ENCODE measurements at places on chromosomes 12 and 14.
A peak's percentile ranks its signal among the peaks of the same experiment; 100 is the strongest.

DNA sequence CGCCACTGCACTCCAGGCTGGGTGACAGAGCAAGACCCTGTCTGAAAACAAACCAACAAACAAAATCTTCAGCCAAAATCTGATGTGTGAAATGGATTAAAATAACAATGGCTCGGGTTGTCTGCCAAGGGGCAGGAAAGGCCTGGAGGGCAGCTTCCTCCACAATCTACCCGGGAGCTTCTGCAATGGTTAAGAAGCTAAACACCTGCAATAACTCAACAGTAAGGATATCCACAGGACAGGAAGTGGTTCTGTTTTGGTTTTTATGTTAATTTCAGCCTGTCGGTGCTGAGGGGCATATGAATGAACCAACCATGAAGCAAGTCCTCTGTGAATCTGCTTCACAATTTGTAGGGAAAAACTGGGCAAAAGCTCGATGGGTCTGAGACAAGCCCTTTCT is 34.4 kb downstream of the RAD52 start:
- DNase-seq = no peak

DNA sequence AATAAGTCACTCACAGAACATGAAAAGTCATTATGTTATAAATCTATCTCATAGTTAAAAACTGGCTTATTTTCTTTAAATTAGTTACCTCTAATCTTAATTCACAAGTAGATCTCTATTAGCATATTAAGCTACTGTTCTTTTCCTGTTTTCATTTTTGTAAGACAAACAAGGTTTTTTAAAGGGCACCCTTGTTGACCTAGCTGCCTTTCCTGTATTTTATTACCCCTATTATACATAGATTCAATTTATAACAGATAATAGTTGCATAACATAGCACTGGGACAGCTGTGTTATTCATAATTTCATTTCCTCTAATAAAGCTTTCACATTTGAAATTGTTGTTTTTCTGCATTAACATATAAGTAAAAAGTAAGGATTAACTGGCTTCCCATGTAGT is 1500.7 kb upstream of the FLRT2 start:
- DNase-seq = no peak

GRCh38 chr14:69106451-69106850 is 46.5 kb downstream of the DCAF5 start:
- no peak for DNase-seq

DNA sequence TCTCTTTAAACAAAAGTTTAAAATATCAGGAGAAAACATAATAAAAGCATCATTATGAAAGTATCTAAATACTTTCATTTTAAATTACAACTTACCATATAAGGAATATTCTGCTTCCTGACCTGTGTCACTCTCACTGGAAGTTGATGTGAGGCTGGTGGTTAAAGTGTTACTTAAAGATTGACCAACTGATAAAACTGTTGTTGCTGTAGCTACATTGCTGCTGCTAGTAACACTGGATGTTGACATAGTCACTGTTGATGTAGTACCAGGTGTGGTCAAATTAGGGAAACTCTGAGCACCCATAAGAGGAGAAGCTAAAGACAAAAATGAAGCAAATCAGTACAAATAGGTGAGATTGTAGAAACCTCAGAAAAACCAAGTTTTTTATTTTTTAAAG is 79.9 kb downstream of the HECTD1 start:
- DNase-seq = no peak

DNA sequence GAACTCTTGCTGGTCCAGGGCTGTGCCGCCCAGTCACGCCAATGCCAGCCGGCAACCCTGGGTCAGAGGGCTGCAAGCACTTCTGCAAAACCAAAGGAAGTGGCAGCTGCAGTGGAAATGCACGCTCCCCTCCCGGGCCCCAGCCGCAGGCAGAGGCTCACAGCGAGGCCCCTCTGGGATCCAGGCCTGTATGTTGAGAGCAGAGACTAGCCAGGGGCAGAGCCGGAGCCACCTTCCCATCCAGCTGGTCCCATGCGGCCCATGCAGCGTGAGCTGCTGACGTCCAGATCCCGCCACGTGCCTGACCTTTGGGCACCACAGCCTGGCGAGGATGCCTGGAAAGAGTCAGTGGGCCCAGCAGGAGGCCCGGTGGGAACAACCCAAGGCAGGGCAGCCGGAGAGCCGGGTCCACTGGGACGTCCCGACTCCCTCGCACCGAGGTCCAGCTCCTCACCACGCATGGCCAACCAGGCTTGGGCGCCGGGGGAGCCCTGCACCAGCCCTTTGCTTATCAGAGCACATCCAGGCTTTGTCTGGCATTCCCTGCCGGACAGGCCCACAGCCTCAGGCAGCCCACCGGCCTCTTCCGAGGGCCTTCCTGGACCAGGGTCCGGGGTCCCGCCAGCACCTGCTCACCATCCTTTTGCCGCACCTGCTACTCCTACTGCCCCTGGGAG is 4.3 kb downstream of the GPR132 start:
- peak; percentile 56 for DNase-seq

DNA sequence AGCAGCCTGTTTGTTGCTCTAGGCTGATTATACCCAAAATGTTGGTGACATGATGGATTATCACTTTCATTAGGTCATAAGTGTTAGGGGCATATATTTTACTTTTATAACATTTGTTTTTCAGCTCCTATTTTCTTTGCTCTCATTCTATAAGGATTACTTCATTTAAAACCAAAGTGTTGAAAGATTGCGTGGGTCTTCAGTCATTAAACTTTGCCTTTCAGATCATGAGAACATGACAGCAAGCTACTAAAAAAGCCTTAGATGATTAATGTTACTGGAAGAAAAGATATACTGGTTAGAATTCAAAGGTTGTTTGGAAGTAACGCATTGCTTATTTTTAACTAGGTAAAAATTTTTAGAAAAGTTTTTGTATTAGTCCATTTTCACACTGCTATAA is 156.8 kb downstream of the ERC1 start:
- no peak for DNase-seq

- DNase-seq = no peak
These were observed 79.5 kb downstream of the EGLN3 start for GRCh38 chr14:33871394-33871793.

- no peak for DNase-seq
These were observed 20.2 kb downstream of the TNFAIP2 start for GRCh38 chr14:103143506-103143905.

- no peak for DNase-seq
These were observed 65.9 kb downstream of the ITPR2 start for GRCh38 chr12:26767116-26767515.

- no peak for DNase-seq
These were observed 33.8 kb downstream of the SPTB start for GRCh38 chr14:64845878-64846277.

- DNase-seq = no peak
These were observed 401.6 kb downstream of the VRK1 start for GRCh38 chr14:97198813-97199212.

GRCh38 chr14:87331991-87332390 is 661.0 kb downstream of the GALC start:
- no peak for DNase-seq

DNA sequence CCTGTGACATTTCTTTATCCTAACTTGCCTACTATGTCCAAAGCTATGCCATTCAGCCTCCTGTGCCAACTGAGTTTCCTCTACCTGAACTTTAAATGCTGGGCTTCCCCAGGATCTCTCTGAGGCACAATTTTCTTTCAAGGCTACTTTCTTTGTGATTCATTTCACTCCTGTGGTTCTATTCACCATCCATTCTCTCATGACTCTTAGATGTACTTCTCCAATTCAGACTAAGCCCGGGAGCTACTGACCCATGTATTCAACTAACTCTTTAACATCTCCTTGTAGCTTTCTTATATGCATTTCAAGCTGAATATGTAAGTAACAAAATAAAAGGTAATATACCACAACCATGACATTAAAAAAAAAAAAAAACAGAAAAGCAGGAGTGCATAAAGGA is 738.9 kb upstream of the USP15 start:
- no peak for DNase-seq

GRCh38 chr12:43008953-43009845 is 419.7 kb upstream of the PRICKLE1 start:
- DNase-seq = peak; percentile 3

GRCh38 chr12:84085046-84085445 is 827.6 kb downstream of the SLC6A15 start:
- no peak for DNase-seq

- no peak for DNase-seq
These were observed 2.6 kb downstream of the AQP6 start for GRCh38 chr12:49975318-49975761.

- DNase-seq = no peak
These were observed 159.5 kb upstream of the NRXN3 start for GRCh38 chr14:78010688-78011087.

DNA sequence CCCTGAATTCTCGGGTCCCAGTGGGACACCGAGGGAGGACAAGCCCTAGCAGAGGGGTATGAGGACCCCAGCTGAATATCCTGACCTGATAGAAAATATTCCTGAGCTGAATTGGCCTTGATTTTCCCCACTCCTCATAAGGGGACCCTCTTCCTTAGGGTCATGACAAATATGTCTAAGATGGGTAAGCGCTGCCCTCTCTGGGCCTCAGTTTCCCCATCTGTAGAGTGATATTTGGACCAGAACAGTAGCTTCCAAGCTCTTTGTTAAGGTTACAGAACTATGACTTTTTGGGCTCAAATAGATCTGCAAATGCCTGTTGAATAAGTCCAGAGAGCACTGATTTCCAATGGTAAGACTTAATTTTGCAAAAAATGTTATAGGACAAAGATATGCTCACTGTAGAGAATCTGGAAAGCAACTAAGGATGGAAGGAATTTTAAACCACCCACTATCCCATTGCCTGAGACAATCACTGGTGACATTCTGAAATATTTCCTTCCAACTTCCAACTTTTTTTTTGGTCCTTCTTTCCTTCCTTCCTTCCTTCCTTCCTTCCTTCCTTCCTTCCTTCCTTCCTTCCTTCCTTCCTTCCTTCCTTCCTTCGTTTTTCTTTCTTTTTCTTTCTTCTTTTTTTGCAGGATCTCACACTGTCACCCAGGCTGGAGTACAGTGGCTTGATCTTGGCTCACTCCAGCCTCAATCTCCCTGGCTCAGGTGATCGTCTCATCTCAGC is 32.0 kb downstream of the MYL2 start:
- no peak for DNase-seq

GRCh38 chr14:72516936-72517700 is 376.8 kb downstream of the DPF3 start:
- DNase-seq = peak; percentile 87

GRCh38 chr14:99566009-99566389 is 38.0 kb downstream of the CCDC85C start:
- no peak for DNase-seq

- no peak for DNase-seq
These were observed 682 bp downstream of the ERBB3 start for GRCh38 chr12:56080556-56081138.

DNA sequence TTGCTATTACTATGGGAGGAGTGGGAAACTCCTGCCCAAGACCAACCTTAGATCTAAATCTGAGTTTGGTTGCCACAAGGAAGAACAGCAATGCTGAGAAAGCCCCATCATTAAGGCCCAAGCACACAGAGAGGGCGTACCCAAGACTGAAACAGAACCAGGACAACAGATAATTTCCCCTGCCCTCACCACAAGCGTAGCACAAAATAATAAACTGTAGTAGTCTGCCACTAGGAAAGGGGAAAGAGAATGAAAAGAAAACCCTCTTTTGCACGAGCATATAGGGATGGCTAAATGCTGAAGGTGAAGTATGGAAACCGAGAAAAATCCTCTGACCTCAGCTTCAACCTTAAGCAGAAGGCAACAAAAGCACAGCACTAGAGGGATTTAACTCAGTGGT is 76.5 kb upstream of the DHRS4 start:
- DNase-seq = no peak

DNA sequence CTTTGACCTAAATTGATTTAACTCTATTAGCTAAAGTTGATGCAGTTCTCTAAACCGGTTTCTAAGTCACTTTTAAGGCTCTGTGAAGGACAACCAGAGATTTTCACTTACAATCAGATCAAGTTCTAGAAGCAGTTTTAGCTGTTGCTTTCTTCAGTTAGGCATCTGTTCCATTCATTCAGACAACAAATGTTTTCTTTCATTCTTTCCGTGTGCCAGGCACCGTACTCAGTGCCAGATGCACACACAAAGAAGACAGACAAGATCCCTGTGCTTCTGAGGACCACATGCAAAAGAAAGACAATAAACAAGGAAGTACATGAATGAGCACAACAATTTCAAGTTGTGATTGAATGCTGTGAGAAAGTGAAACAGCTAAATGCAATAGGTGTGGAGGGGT is 11.1 kb upstream of the EGLN3 start:
- peak; percentile 79 for DNase-seq
